Daoy (cell line): ENCODE measurements at places on chromosomes 12 and 14. TPM values are rescaled to one million over a fixed set of nuclear protein-coding genes. Genes with fewer than 3 reads are reported as not detected.

The ADAMTS20 gene
- 0.51 TPM in 1 of 2 replicates, not detected in the other for total RNA-seq

The CPNE6 gene
- not detected in 2 replicates for total RNA-seq

The KLRD1 gene
- 0.29 TPM in 1 of 2 replicates, not detected in the other for total RNA-seq

GRCh38 chr14:44279357-44279756 lies 227.7 kb downstream of the FSCB start:
- no peak for DNase-seq

DNA sequence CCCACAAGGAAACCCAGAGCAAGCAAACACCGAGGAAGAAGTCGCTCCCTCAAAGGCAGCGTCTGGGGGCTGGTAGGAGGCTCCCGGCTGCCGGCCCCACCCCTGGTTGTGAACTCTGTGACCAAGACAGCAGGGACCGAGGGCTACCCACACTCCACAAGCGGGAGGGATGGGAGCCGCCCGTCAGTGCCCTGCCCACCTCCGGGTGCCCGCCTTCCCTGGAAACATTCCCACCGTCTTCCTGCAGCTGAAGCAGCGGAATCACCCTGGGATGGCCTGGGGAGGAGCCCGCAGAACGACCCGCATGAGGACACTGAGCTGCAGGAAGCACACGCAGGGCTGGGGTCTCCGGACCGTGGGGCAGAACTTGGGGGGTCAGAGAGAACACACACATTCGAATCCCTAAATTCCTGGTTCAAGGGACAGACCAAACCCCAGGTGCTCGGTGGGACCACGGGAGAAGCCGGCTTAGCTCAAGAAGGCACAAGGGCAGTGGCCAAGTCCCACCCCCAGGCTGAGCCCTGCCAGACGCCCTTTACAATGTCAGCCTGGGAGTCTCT lies 33.5 kb upstream of the C14orf180 start:
- DNase-seq = peak; percentile 48

- DNase-seq = peak; percentile 79
These were observed at the start of gene LGALS3 for GRCh38 chr14:55129086-55129427. Gene LGALS3 (plus strand): TSS chr14:55129252. CDS start chr14:55137374, 8,122 bp downstream.

DNA sequence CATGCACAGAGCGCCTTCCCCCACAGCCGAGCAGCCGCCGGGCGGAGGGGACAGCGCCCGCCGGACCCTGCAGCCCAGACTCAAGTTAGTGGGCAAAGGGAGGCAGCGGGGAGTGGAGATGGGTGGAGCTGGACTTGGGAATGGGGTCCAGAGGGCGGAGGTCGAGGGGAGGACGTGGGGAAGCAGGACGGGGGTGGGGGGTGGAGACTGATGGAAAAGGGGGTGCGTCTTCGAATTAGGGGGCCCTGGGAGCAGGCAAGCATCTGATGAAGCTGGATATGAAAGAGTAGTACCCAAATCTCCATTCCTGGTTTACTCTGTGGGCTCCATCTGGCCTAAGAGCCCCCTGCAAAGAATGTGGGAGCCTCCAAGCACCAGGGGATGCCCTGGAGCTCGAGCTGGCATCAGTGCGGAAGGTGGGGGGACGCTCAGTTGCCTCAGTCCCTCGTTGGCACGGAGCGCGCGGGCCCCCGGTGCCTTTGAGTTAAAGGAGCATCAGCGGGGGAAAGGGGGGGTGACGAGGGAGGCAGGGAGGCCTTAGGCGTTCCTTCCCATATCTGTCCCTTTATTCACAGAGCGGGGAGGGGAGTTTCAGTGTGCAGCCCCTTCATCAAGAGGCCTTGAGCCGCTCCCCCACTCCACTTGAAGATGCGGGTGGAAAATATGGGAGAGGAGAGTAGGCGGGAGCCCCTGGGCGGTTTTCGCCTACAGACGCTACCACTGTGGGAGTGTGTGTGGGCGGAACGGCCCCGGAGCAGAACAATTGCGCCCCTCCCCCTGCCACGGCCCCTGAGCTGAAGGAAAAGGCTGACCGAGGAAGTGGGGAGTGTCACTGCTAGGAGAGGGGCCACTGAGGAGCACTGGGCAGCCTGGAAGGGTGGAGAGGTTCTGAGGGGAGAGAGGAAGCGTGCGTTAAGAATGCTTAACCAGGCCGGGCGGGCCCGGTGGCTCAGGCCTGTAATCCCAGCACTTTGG lies 644 bp downstream of the NAB2 start:
- DNase-seq = peak; percentile 63

DNA sequence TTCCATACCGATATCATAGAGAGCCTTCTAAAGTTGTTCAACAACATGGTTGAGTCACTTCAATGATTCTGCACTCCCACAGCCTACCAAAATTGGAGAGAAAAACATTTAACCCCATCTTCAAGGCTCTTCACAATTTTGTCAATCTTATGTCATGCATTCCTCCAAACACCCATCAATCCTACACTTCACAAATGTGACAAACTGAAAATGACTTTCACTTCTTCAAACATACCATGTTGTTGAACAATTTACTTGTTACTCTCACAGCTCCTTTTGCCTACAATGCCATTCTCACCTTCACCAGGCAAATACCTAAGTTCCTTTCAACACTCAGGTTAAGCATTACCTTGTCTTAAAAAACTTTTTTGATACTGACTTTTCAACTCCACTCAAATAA lies 88.0 kb downstream of the OSBPL8 start:
- no peak for DNase-seq

DNA sequence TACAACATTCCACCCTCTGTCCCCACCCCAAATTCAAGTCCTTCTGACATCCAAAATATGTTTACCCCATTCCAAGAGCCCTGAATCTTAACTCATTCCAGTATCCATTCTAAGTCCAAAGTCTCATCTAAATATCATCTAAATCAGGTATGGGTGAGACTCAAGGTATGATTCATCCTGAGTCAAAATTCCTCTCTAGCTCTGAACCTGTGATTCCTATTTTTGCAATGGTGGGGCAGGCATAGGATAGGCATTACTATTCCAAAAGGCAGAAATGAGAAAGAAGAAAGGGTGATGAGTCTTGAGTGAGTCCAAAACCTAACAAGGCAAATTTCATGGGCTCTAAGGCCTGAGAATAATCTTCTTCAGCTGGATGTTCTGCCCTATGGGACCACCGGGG lies 140.3 kb upstream of the FAR2 start:
- no peak for DNase-seq

DNA sequence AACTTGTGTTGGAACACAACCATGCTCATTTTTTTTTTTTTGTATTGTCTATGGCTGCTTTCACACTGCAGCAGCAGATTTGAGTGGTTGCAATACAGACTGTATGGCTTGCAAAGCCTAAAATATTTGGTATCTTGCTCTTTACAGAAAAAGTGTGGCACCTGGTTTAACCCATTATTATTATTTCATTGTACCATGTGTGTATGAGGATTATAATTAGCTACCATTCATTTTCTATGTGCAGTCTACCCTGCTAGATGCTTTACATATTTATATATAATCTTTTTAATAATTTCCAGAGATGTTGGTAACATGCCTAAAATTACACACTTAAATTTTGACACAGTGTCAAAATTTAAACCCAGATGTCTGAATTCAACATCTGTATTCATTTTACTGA lies 37.7 kb downstream of the SPATS2 start:
- DNase-seq = no peak

DNA sequence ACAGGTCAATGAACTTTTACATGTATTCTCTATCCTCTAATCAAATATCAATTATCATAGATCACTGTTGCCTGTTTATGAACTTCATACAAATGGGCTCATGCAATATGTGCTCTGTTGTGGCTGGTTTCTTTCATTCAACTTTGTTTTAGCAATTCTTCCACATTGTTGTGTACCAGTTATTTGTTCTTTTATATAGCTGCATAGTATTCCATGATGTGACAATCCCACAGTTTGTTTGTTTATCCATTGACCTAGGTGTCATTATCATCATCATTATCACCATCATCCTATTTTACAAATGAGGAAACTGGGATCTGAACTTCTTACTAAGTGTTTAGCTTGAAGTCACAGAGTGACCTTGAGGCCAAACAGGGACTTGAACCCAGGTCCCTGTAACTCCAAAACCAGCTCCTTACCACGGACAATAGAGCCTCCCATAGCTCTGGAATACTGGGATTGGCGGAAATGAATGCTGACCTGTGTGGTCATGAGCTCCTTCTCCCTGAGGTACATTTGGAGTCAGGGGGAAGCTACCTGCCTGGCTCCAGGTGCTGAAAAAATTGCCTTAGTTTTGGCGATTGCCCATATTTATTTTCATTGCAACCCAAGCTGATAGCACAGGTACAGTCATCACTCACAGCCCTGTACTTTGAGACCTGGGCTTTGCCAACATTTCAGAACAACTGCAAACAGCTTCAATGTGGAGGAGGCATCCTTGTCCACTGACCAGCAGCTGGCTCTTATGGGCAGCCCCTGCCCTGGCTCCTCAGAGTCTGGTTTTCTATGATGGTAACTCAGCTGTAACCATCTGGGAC lies 9.2 kb downstream of the ZFP36L1 start:
- no peak for DNase-seq

- no peak for DNase-seq
These were observed 224.9 kb downstream of the FBXL14 start for GRCh38 chr12:1369460-1369859.

GRCh38 chr12:34393086-34393820 lies 371.0 kb downstream of the ALG10 start:
- peak; percentile 0 for DNase-seq
